Hematopoietic multipotent progenitor cell treated with erythropoietin and hydrocortisone succinate and interleukin-3 and kit ligand, for 15 days (in vitro differentiated cells): ENCODE measurements at places on chromosomes 6 and 20.

DNA sequence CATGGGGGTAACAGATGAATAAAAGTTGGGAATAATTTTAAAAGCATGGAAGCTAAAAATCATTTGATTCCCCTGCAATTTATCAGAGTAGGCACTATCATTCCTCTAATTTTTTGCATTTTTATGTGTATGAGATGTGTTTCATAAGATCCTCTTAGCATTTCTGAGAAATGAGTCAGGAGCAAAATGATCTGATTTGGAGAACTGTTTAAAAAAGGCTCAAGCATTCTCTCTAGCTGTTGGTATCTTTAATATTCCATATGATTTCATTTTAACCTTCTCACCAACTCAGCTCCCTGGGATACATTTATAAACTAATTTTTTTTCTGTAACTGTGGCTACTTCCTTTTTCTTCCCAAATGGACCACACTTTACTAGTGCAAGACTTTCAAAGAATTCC, 60.9 kb downstream of the MCHR2 start:
- no peak for DNase-seq

DNA sequence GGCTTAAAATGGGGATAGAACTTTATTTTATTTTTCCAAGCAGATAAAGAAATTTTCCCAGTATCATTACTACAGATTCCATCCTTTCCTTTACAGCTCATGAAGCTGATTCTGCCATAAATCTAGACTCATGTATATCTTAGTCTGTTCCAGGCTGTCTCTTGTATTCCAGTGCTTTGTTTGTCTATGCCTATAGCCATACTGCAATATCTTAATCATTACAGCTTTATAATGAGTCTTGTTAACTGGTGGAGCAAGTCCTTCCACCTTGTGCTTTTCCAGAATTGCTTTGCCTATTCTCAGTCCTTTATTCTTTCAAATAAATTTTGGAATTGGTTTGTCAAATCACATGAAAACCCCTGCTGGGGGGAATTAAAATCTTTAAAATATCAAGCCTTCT, 99.2 kb downstream of the MAP3K5 start:
- no peak for DNase-seq

GRCh38 chr20:20317621-20318364, 50.1 kb upstream of the INSM1 start:
- no peak for DNase-seq

DNA sequence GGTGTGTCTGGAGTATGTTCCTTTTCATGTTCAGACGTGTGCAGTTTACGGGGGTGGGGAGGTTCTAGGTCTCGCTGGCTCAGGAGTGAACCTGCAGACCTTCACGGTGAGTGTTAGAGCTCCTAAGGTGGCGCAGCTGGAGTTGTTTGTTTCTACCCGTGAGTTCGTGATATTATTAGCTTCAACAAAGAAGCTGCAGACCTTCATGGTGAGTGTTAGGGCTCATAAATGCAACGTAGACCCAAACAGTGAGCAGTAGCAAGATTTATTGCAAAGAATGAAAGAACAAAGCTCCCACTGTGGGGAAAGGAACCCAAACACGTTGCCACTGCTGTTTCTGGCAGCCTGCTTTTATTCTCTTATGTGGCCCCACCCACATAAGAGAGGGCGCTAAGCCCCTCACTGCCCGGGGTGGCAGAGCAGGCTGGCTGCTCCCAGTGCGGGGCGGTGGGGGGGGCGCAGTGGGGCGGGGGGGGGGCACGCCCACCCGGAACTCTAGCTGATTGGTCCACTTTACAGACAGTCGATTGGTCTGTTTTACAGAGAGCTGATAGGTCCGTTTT, 41.3 kb upstream of the GMPR start:
- DNase-seq = no peak

DNA sequence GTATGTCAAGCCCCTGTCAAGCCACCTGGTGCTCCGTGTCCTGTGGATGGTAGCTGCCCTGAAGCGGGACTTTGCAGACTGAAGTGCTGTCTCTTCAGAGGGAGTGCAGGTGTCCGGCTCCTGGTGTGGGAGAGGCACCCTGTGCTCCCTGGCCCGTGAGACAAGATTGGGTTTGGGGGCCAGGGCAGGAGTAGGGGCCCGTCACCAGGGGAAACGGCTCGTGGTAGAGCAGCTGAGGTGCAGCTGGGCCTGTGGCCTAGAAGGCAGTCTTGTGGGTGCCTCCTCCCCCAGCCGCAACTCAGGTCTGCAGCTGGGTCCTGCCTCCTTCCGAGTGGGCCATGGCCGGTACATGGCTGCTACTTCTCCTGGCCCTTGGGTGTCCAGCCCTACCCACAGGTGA, at the start of gene PTCRA:
PTCRA (plus strand) TSS at position 322 of the 400 bp plus-strand sequence; CDS start at position 339, 17 bp downstream.
- no peak for DNase-seq

DNA sequence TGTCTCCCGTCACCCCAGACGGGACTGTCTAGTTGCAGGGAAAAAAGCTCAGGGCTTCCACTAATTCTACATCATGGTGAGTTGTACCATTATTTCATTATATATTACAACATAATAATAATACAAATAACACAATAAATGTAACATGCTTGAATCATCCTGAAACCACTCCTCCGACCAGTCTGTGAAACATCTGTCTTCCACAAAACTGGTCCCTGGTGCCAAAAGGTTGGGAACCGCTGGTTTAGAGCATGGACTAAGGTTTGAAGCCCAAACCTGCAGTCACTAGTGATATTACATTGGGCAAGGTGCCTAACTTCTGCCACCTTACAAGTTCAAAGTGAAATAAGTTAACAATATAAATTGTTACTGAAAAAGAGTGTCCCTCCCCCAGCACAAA, 175.7 kb downstream of the PDE10A start:
- DNase-seq = no peak
